CD4-positive, alpha-beta T cell treated with Interferon gamma for 1 hour (primary cell): ENCODE measurements at places on chromosomes 2 and 18.

DNA sequence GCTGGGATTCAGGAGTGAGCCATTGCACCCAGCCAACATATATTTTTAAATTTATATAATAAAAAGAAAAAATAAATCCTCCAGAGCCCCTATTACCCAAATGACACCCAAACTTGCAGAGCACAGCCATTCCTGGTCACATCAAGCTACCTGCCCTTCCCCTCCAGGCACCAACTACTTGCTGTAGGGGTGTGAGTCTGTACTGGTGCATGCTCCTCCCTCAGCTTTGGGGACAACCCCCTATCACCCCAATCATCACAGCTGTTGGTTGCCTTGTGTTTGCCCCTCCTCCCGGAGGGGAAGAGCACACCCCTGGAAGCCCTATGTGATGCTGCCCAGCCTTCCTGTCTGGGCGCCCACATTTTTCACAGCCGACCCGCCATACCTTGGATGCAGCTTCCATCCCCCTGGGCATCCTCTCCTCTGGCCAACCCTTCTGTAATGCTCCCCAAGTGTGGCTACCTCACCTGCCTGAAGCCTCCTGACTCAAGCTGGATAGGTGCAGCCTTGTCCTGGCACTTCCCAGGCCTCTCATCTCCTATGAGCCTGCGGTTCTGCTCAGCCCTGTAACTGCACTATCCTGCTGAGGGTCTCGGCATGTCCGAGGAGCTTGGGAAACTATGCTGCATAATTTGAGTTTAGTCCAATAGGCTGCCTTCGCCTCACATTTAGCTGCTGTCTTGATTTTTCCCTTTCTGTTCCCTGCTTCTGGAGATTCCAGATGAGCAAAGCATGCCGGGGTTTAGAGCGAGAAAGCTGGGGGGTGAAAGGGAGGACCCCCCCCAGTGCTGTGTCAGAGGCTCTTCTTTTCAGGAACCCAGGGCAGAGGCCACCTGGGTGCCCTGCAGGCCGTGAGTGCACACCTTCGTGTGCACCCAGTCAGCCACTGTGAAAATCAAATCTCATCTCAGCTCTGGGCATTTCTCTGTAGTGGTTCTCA, 27.2 kb downstream of the CHST10 start:
- DNase-seq = no peak

GRCh38 chr2:88737385-88737784, 45.9 kb downstream of the RPIA start:
- DNase-seq = no peak

- DNase-seq = no peak
These were observed 337.9 kb upstream of the PKDCC start for GRCh38 chr2:41709702-41710599.

DNA sequence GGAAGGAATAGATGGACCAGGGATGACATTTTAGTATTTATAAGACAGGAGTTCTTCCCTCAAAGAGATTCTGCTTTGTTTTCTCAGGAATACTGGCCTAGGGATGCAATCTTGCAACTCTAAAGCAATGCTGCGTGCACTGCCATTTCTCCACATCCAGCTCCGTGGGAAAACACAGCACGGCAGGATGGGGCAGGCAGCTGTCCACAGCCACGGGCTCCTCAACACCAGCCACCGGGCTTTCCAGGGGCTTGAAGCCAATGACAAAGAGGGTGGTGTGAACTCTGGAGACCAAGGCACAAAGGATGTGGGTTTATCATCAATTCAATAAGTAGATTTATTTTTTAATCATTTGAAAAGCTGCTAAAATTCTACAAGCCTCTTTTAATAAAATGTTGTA, 49.3 kb downstream of the CABYR start:
- DNase-seq = no peak

DNA sequence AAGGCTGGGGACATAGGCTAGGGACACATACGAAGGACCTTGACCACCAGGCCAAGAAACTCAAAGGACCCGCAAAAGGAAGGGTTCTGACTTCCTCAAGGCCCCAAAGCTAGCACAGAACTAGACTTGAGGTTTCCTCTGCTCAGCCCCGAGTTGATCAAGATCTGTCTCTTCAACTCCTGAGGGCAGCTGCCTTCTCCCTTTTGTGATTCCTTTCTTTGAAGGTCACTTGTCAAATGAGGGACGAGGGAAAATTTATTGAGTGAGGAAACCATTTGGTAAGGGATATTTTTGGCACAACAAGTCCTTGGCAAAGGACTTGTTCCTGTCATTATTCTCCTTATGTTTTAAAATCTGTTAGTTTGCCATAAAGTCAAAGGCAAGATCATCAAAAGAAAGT, 12.3 kb upstream of the ROCK2 start:
- no peak for DNase-seq

GRCh38 chr18:59514203-59514602, 155.1 kb upstream of the LMAN1 start:
- no peak for DNase-seq

DNA sequence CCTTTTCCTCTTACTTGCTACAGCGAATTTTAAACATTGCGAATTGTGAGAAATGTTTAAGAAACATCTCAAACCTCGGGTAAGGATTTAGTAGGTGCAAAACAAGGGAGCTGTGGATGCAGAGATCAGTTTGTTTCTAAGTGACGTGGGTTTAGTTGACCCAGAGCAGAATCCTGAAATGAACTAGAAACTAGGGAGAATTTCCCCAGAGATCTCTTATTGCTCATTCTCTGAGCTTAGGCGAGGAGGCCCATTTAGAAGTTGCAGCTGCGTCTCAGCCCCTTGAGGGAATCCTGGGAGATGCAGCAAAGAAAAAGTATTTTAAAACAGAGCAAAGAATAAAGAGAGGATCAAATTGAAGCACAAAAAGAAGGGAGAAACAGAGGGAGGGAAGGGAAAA, 29.3 kb downstream of the FAM124B start:
- no peak for DNase-seq
